ENCODE measurements at places on chromosomes 1 and 21.

DNA sequence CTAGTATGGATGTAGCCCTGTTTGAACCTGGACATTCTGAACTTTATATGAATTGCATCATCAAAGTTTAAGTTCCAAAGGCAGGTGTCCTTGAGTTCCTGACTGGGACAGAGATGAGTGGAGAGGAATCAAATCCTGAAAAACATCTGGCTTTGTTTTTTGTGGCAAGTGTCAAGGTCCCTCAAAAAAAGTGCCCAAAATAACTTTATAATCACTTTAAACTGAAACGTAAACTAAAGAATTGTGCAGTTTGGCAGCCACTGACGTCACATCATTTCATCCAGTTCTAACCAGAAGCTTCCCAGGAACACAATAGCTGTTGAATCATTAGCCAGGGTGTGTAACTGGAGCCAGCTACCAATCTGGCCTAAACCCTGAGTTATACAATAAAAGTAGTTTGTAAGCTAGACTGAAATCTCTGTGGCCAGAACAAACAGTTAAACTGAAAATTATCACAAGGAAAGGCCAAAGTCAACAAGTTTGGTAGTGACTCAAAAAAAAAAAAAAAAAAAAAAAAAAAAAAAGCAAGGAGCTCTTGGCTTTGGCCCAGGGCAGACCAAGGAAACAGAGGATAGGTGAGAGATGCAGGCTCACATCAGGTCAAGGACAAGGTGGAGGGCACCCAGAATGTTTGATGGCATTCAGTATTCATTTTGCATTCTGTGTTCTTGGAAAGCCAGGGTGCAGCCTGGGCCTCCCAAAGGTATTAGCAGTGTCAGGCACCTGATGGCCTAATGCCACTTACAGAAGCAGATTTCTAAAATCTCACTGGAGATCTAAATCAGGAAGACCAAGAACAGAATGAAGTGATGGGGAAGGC is 74.3 kb downstream of the TNFSF18 start:
- DNase-seq = no peak

GRCh38 chr1:66633159-66633558 is 99.2 kb downstream of the SGIP1 start:
- DNase-seq = no peak

GRCh38 chr1:93106226-93106625 is 27.1 kb downstream of the MTF2 start:
- DNase-seq = no peak

DNA sequence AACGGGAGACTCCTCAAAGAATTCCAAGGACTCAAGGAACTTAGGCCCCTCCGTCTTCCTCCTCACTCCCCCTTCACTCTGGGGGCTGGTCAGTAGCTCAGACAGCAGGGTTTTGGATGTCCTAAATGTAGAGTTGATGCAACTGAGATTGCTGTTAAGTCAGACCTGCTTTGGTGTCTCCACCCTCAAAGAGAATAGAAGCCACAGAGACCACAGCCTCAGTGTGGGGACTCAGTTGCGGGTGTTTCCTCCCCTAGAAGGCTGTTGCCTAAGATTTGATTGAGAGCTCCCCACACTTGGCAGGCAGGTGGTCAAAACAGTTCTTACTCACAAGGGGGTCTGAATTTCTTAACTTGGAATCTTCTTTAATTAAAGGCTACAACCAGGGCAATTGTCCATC is 7.6 kb downstream of the MAN1C1 start:
- DNase-seq = peak; percentile 62

GRCh38 chr1:25536124-25536523 is 7.3 kb upstream of the LDLRAP1 start:
- no peak for DNase-seq

- no peak for DNase-seq
Observed at GRCh38 chr1:203692565-203693470, 66.2 kb downstream of the ATP2B4 start.

- no peak for DNase-seq
Observed at GRCh38 chr1:227782226-227782625, 33.2 kb upstream of the PRSS38 start.

DNA sequence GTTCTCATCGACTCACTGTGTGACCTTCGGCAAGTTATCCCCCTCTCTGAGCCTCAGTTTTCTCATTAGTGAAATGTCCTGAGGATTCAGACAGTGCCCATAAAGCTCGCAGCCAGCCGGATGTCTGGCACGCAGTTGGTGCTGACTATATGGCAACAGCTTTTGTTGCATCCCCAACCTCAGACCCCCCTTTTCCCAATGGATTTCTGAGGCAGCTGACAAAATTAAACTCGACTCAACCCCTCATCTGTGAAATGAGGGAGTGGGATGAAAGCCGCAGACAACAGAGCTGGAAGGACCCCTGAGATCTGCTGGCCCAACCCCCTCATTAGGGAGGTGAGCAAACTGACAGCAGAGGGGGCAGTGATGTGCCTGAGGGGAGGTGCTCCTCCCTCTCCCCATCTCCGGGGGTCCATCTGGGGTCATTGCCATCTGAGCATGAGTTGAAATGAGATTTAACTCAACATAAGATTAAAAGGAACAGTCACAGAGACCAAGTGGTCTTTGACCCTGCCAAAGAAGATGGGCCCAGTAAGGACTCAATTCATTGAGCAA is 40.4 kb downstream of the NKAIN1 start:
- DNase-seq = no peak

GRCh38 chr1:192524223-192524622 is 51.4 kb upstream of the RGS1 start:
- DNase-seq = no peak

- DNase-seq = no peak
Observed at GRCh38 chr21:36454093-36454531, 25.8 kb downstream of the CLDN14 start.

- DNase-seq = no peak
Observed at GRCh38 chr21:46077674-46078101, 20.2 kb upstream of the COL6A2 start.

GRCh38 chr1:41935226-41935625 is 16.5 kb upstream of the HIVEP3 start:
- DNase-seq = no peak

DNA sequence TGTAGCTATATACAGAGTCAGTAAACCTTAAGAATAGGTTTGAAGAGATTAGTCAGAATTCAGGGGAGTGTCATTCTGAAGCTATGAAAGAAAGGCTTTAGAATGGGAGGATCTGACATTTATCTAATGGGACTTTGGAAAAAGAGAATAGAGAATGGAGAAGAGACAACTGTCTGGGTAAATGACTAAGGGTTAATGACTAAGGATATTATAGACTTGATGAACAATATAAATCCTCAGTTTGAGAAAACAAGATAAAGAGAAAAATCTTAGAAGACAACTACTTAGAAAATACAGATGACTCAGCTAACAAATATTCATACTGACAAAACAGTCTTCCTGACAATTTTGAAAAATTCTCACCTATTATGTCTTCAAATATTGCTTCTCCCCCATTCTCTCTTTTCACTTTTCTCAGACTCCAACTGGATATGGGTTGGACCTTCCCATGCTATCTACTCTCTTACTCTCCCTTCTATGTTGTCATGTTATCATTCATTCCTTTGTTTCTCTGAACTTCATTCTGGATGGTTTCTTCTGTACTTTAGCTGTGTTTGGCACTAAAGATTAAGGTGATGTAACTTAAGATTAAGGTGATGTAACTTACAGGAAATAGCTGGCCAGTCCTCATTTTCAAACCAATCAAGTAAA is 20.4 kb downstream of the SLC16A1 start:
- DNase-seq = peak; percentile 67

GRCh38 chr1:156876281-156876680 is 15.6 kb downstream of the NTRK1 start:
- no peak for DNase-seq

- peak; percentile 58 for DNase-seq
Observed at GRCh38 chr1:114979278-114979891, 50.2 kb upstream of the TSHB start.

DNA sequence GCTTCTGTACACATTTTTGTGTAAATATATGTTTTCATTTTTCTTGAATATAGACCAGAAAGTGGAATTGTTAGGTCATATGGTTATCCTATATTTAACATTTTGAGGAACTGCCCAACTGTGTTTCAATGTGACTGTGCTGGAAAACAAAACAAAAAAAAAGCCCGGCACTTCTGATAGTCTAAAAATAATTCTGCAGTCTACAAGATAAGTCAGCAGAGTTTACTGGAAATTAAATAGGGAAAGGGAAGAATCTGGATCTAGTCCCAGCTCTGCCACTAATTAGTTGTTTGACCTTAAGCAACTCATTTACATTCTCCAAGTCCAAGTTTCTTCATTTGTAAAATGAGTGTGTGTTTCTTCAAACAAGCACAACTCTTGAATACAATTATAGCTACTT is 869.1 kb upstream of the B3GALT2 start:
- DNase-seq = no peak

DNA sequence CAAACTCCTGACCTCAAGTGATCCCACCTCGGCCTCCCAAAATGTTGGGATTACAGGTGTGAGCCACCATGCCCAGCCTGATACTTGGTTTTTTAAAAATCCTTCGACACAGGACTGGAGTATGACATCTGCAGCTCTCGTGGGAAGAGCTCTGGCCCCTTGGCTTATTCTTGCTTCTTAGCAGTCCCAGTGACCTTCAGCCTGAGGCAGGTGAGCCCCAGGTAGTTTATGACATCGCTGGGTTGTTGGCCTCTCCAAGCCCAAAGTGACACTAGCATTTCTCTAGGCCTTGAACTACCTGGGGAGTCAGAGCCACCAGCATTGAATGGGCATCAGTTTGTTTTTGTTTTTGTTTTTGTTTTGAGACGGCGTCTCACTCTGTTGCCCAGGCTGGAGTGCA is 15.9 kb upstream of the IFNGR2 start:
- no peak for DNase-seq

DNA sequence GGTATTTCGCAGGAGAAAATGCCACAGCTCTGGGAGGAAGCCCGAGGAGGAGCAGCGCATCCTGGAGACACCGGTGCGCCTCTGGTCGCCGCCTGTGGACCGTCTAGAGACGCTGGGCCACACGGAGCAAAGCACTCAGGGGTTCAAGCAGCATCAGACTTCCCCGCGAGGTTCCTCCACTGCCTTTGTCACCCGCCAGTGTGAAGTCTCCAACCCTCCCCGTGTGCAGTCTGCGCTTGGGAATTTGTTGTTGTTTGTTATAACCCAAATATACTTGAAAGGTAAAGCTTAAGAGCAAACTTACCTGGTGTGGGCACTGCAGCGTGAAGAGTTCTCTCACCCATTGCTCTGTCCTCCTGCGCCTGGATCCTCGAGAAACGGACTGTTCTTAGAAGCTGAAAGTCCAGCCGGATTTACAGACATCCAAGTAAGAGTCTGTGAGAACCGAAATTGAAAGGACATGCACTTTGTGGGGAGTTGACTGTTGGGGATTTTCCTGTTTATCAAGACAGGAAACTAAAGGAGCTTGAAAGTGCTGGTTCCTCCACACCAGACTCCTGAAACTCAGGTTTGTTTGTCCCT is at the start of gene GBP4:
Gene GBP4, minus strand, starts transcription at position 452 of the 582 bp plus-strand sequence. Its CDS starts 108 bp downstream, at position 344.
- DNase-seq = peak; percentile 6

- no peak for DNase-seq
Observed at GRCh38 chr1:156123356-156124196, 9.1 kb downstream of the LMNA start.

GRCh38 chr1:81690676-81691453 is 109.9 kb upstream of the ADGRL2 start:
- DNase-seq = no peak

DNA sequence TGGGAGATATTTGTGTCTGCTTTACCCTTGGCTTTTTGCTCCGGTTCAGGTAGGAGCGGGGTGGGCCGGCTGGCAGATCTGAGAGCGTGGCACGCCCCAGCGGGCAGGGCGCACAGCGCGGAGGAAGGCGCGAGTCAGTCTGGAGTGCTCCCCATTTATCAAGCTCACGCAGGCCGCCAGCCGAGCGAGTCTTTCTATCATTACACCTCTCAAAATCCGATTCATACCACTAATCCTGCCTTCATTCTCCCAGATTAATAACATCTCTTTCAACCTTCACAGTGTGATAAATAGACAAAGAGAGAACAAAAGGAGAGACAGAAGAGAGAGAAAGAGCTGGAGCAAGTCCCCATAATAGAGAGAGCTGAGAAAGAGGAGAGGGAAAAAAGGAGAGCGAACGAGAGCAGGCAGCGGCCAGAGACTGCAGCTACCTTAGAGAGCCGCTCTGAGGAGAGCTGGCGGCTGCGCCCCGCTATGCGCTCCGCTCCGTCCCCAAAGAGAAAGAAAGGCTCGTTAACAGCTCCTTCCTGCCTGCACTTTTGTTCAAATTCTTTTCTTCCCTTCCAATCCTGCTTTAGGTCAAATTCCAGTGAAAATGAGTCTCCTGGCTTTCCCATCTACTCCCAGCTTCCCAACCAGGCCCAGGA is 48.0 kb downstream of the DMAP1 start:
- no peak for DNase-seq

GRCh38 chr1:97352936-97353382 is 567.9 kb downstream of the DPYD start:
- no peak for DNase-seq

- DNase-seq = no peak
Observed at GRCh38 chr1:163459539-163459938, 137.8 kb downstream of the NUF2 start.

DNA sequence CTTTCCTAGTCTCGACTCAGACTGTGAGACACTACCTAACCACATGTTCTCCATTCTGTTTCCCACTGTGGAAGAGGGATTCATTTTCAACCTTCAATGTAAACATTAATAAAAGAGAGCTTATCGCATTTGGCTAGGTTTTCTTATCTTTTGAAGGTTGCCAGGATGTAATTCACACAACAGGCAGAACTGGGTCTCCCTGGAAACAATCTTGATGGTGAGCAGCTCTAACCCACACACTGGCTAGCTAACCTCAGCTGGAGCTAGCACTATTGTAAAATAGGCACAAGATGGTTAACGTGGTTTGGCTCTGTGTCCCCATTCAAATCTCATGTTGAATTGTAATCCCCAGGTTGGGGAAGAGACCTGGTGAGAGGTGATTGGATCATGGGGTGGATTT is 75.1 kb downstream of the ZSCAN20 start:
- no peak for DNase-seq

GRCh38 chr1:11650331-11650991 is 3.8 kb downstream of the FBXO2 start:
- DNase-seq = peak; percentile 86

DNA sequence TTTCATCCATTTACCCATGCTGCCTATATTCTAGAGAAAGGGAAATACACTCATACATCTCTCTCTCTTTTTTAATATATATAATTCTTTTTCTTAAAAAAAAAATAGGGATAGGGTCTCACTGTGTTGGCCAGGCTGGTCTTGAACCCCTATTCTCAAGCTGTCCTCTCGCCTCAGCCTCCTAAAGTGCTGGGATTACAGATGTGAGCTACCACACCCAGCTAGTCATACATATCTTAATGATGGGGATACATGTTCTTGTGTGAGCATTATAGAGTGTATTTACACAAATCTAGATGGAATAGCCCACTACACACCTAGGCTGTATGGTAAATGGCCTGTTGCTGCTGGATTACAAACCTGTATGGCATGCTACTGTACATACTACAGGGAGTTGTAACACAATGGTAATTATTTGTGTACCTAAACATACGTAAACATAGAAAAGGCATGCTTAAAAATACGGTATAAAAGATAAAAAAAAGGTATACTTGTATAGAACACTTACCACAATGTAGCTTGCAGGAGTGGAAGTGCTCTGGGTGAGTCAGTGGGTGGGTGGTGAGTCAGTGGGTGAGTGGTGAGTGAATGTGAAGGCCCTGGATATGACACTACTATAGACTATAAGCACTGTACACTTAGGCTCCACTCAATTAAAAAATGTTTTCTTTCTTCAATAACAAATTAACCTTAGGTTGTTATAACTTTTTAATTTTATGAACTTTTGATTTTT is 72.9 kb downstream of the IVNS1ABP start:
- DNase-seq = no peak

All from CD4-positive, CD25-positive, alpha-beta regulatory T cell (primary cell).